ENCODE measurements at places on chromosomes 7 and 10. TPM values are rescaled to one million over a fixed set of nuclear protein-coding genes. Genes with fewer than 3 reads are reported as not detected.

The ABCA13 gene
- total RNA-seq = not detected

DNA sequence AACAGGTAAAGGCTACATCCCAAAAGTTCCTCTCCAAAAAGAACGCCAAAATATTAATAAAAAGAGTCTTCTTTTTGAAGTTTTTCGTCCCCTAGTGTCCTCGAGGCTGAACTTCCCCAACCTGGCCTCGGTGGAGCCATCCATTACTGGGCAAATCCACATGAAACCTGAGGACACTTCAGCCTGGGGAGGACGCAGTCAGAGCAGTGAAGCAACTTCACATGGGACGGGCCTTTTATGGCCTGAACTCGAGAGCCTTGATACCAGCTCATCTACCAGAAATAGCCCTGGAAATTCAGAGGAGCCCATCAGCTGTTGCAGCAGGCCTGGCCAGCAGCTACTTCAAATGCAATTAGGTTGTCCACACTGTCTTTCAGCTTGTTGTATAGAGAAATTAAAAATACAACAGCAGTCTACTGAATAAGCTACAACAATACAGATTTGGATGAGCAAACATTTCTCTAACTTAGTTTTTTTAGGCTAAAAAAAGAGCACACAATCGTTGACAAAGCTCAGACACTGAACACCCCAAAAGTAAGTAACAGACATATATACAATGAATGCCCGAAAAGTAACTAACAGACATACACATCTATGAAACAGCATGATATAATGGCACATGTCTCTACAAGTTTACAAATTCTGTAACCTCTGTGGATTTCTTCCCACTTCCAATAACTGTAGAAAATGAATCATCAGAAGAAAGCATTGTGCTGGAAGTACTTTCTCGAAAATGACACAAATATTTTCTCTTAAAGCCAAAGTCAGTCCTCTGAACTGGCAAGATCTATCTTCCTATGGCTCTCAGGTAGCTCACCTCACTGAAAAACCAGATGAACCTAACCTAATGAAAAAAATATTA, at the start of gene SVIL:
SVIL (minus strand) TSS at position 208 of the 862 bp plus-strand sequence. CDS start 79,913 bp downstream, outside the sequence.
- no peaks in the 10 kb centered on the region for H3K27me3 ChIP-seq
- H3K4me1 ChIP-seq = peaks cover 11% of the 10 kb centered on the region
- peak within 1 kb of the TSS; percentile 95 for H3K27ac ChIP-seq
- no peaks in the 10 kb centered on the region for H3K36me3 ChIP-seq

The AFAP1L2 gene
- total RNA-seq = 1.3 TPM

- DNase-seq = no peak
- no peak overlapping the region for H3K4me3 ChIP-seq
- H3K27ac ChIP-seq = no peak overlapping the region
Measured at GRCh38 chr7:137421366-137421765, 77.8 kb upstream of the PTN start.

Measured in gastrocnemius medialis (tissue), 4 donors.